ENCODE measurements at places on chromosomes 1 and 21. TPM values are rescaled to one million over a fixed set of nuclear protein-coding genes. Genes with fewer than 3 reads are reported as not detected.

DNA sequence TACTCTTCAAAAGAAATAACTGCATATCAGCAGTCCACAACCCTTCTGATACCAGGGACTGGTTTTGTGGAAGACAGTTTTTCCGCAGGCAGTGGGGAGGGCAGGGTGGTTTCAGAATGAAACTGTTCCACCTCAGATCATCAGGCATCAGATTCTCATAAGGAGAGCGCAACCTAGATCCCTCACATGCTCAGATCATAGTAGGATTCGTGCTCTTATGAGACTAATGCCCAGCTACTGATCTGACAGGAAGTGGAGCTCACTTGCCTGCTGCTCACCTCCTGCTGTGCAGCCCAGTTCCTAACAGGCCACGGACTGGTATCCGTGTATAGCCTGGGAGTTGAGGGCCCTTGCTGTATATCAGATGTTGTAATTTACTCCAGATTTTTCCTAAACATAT, 11.5 kb downstream of the RO60 start:
- no peak for DNase-seq

- no peak for DNase-seq
These were observed 11.8 kb upstream of the XCL2 start for GRCh38 chr1:168555508-168556046.

DNA sequence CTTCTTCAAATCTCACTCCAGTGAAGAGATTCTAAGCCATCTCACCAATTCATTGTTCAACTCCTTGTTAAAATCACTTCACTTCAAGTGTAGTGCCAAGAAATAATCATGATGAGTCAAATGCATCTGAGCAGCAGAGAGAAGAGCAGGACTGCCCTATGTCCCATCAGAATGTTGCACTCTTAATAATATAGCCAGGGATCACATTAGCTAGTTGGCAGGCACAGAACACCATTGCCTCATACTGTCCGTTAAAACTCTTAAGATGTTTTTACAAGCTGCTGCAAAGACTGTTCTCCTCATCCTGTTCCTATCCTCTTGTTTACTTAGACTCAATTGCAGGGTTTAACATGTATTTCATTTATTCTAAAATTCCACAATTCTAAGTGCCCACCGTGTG, 432.9 kb downstream of the PLPP3 start:
- DNase-seq = no peak

DNA sequence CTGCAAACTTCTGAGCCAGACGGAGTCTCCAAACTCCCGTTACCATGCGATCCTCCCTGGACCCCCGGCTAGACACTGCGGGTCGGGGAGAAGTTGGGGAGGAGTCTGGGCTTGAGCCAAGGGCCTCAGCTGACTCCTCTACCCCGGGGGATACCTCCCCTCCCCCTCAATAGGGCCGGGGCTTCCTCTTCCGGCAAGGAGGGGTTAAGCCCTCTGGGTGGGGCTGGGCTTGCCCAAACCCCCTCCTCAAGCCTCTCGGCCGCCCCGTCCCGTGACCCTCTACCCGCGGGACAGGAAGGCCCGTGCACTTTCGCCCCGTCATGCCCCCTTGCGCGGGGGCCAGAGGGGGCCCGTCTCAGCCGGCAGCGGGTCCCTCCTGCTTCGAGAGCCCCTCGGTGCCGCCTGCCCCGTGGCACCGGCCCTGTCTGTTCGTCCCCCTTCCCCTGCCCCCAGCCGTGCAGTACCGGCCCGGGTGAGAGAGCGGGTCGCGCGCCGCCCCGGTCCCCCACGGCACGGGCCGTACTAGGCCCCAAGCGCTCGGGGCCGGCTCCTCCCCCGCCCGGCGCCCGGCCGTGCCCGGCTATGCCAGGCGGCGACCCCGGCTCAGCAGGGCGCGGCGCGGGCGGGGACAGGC, 652 bp downstream of the ARL8A start:
- DNase-seq = no peak

The CHIA gene
- total RNA-seq = not detected

The TSSK3 gene
- 2.4 TPM for total RNA-seq

All from T-cell (primary cell).